A172 (cell line): ENCODE measurements at places on chromosomes 5 and 9.

GRCh38 chr9:71885467-71885866, 25.5 kb downstream of the ABHD17B start:
- no peak for DNase-seq

GRCh38 chr9:109426626-109427402, 71.3 kb downstream of the PTPN3 start:
- no peak for DNase-seq

- no peak for DNase-seq
Observed at GRCh38 chr9:130543859-130544258, 35.5 kb upstream of the FUBP3 start.

GRCh38 chr5:141839015-141839513, 39.1 kb downstream of the PCDH1 start:
- no peak for DNase-seq

DNA sequence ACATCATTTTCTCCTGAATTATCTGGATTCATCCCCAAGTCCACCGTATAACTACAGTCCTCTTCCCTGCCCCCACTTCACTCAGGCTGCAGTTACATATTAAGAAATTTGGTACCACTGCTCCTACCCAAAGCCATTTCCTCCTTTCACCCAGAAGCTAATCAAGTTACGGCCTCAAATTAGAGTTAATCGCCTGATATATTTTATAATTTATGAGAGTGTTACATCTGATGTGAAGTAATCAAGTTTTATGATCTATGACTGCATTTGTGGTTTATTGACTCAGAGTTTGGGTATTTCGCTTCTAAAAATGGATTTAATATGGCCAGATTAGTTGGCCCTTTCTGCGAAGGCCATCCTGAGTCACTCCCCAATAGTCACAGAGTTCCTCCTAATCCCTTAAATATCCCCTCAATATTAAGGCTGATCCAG, 223.6 kb upstream of the KIF2A start:
- peak; percentile 73 for DNase-seq

GRCh38 chr9:118561051-118561450, 808.2 kb downstream of the BRINP1 start:
- DNase-seq, result no peak

DNA sequence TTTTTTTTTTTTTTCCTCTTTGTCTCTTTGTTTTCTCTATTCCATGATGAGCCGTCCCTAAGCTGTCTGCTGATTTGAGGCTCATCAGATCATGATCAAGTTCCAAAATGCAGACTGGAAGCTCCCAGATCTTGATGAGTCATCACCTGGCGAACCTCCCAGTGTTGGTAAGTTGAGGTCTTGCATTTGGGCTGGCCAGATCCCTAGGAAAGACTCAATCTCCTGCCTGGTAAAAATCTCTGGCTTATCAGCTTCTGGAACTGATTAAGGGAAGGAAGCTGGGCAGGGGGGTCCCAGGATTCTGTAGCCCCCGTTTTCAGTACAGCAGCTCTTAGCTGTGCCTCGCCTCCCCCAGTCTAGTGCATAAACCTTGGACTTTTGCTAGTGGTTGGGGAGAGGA, 69.0 kb downstream of the TSPAN17 start:
- peak; percentile 85 for DNase-seq

DNA sequence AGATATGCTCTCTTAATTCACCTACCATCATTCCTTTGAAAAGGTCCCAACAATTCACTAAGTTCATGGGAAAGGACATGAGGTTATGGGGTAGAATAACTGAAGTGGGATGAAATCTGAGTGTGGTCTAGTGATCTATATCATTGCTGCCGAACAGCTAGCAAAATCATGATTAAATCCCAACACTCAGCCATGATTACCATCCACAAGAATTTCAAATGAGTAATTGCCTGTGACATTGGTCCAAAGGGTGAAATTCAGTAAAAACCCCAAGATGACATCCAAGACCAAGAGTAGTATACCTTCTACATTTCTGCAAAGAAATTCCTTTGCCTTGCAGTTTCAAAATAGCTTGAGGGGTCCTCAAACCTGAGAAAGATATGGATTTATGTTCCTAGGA, 225.6 kb downstream of the SPOCK1 start:
- DNase-seq, result peak; percentile 42

- DNase-seq, result no peak
Observed at GRCh38 chr5:74578356-74579044, 62.0 kb downstream of the ENC1 start.

- DNase-seq, result peak; percentile 46
Observed at GRCh38 chr5:65867542-65868195, 58.7 kb upstream of the ERBIN start.

GRCh38 chr5:110070836-110071235, 381.1 kb downstream of the MAN2A1 start:
- DNase-seq, result no peak

DNA sequence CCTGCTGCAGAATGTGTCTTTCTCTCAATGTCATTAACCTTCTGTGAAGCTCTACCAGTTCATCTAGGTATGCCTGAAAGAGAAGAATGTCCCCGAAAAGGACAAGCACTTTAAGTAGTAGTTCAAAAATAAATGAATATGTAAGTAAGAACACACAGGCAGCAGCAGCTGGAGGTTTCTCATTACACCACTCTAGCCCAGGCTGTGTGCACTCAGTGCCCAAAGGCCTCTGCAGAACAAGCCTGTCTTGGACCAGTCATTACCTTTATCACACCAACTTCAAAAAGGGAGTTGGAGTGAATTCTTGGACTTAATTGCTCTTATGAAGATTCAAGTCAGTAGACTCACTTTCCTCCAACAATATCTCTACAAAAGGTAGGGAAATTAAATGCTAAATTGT, 268.8 kb downstream of the MLLT3 start:
- no peak for DNase-seq

GRCh38 chr5:80759866-80760577, 105.2 kb upstream of the DHFR start:
- no peak for DNase-seq

GRCh38 chr5:33509036-33509435, 68.3 kb downstream of the TARS1 start:
- DNase-seq, result no peak

GRCh38 chr9:129422843-129423192, 198.1 kb downstream of the C9orf50 start:
- peak; percentile 60 for DNase-seq

GRCh38 chr5:176497852-176498251, 39.4 kb downstream of the RNF44 start:
- DNase-seq, result peak; percentile 40

GRCh38 chr5:176883700-176884570, 15.2 kb downstream of the HK3 start:
- no peak for DNase-seq

DNA sequence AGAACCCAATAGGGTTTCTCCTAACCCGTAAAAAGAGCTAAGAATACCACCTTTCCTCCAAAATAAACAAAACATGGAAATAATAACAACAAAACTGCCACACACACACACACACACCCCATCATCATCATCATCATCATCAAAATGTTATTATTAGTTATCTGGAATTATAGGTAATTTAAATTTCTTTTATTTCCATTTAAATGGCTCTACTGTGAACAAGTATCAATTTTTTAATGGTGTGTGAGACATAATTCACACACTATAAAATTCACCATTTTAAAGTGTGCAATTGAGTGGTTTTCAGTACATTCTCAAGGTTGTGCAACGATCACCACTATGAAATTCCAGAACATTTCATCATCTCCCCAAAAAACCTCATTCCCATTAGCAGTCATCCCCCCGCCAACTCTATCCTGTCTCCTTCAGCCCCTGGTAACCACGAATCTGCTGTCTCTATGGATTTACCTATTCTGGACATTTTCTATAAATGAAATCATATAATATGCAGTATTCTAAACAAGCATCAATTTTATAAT, 172.7 kb downstream of the ROR2 start:
- DNase-seq, result peak; percentile 20

DNA sequence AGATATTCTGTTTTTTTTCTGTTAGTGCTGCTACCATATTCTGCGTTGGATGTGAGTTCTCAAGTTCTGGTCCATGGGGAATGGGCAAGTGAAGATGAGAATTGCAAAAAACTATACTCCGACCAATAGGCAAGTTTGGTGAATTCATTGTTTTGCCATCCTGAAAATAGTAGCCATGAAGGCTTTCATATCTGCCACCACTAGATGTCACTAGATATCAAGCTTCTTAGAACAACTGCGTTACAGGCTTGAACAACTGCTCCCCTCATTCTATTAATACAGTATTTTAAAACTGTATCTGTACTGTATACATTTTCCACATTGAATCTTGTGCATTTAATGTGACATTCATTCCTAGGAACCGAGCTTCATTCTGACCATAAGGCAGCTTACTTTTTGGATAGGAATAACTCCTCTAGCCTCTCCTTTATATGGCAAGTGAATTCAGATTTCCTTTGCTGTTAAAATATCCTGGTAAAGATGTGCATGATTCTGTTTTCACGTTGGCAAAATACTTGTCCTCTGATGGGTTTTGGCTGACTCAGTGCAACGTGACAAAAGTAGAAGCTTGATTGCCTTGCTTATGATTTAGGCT, 163.6 kb downstream of the SREK1 start:
- DNase-seq, result peak; percentile 64

- no peak for DNase-seq
Observed at GRCh38 chr5:174185506-174185905, 140.0 kb downstream of the NSG2 start.

DNA sequence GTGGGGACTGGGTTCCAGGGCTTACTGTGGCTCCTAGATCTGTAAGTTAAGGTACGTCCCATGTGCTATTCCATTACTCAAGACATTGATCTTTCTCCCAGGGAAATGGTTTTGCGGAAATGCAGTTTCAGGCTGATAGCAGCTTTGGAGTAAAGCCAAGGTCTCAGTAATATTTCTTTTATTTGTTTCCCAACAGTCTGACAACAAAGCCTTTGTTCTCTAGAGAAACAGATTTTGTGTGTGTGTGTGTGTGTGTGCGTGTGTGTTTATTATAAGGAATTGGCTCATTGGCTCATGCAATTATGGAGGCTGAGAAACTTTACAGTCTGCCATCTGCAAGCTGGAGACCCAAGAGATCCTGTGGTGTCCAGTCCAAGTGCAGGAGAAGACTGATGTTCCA, 12.1 kb upstream of the POC5 start:
- no peak for DNase-seq

GRCh38 chr5:140012443-140012842, 30.7 kb downstream of the NRG2 start:
- no peak for DNase-seq

- peak; percentile 7 for DNase-seq
Observed at GRCh38 chr5:36070687-36071571, 4.2 kb upstream of the UGT3A2 start.

DNA sequence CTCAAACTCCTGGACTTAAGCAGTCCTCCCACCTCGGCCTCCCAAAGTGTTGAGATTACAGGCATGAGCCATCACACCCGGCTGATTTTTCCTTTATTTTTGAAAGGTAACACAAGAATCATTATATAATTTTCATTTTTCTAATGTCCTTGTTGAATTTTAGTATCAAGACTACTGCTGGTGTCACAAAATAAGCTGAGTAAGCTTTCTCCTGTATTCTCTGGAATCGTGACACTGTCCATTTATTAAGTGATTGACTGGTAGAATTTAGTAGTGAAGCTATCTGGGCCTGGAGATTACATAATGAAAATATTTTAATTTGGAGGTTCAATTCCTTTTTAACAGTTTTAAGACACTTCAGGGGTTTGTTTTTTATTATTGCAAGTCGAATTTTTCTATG, 9.5 kb downstream of the CDK20 start:
- DNase-seq, result no peak

DNA sequence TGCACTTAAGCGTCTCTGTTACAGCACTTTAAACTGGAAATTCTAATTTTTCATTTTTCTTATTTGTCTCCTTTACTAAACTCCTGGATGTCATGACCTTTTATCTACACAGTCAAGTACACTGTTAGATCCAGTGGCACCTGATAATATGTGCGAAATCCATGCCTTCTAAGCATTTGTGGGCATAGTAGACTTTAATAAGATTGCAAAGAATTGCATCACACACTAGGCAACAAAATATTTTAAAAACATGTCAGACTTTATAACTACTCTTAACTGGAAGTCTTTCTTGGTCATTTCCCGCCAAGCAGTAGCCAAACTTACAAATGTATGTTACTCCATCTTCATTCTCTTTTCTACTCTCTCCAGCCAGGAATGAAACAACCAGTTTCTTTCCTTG, 5.0 kb upstream of the SPINK1 start:
- DNase-seq, result no peak

- no peak for DNase-seq
Observed at GRCh38 chr5:120207129-120207528, 257.0 kb upstream of the PRR16 start.

GRCh38 chr5:14429101-14430050, 152.2 kb upstream of the OTULINL start:
- no peak for DNase-seq
